Effector memory CD8-positive, alpha-beta T cell (primary cell): ENCODE measurements at places on chromosomes 5 and 9.

GRCh38 chr5:105953616-105954015 is 1717.1 kb downstream of the EFNA5 start:
- no peak for DNase-seq

GRCh38 chr9:109232449-109233237 is 65.6 kb upstream of the FRRS1L start:
- DNase-seq: no peak

- DNase-seq: no peak
Observed at GRCh38 chr5:112757468-112758208, 20.0 kb downstream of the APC start.

DNA sequence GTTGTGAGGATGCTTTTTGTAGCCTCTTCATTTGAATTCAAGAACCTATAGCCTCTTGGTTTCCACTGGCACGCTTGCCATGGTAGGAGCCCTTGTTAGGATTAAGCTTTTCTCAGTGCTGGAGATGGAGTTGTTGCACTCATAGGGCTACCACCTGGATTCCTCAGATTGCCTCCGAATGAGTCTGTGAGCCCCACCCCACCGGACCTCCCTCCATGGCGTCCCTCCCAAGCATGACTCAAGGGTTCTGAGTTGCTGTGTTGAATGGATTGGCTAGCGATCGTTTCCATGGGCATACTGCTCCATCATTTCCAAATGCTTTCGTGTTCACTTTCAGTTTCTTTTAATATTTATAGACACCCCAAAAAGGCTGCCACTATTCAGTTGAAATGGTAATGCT is 69.9 kb downstream of the DAPK1 start:
- no peak for DNase-seq

DNA sequence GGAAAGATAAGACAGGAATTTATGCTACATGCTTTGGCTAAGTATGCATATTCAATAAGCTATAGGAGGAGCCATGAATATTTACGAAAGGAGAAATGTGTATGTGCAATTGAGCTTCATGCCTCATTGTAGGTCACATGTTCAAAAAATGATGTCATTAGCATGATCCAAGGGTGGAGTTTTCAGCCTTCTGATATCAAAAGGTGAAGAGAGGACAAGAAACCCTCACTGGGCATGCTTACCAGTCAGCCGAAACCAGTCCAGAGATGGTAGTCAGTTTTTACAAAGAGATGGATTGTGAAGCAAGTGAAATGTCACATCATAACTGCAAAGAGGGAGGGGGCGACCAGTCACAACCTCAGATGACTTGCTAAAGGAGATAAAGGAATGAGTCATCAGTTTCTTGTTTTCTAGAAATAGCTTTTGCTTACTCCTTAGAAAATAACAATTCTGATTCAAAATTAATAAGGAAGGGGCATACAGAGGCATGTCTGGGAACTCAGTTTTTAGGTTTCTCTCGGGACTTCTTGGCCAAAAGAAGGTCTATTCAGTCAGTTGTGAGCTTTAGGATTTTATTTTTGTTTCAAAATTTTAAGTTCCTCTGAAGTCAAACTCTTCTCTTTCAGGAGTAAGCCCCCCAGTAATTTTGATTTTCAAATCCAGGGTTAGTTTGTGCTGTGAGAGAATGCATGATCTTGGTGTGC is 1067.8 kb upstream of the EDIL3 start:
- DNase-seq: no peak

- no peak for DNase-seq
Observed at GRCh38 chr9:132946631-132947295, 2.3 kb upstream of the TSC1 start.

- DNase-seq: no peak
Observed at GRCh38 chr9:120482424-120483186, 97.4 kb downstream of the CDK5RAP2 start.

GRCh38 chr9:137494550-137495351 is 35.6 kb upstream of the NSMF start:
- DNase-seq: no peak

- DNase-seq: no peak
Observed at GRCh38 chr5:96699186-96699820, 37.1 kb downstream of the CAST start.

GRCh38 chr5:38290028-38290653 is 31.8 kb downstream of the EGFLAM start:
- no peak for DNase-seq

- no peak for DNase-seq
Observed at GRCh38 chr5:112283034-112283582, 136.0 kb downstream of the EPB41L4A start.

DNA sequence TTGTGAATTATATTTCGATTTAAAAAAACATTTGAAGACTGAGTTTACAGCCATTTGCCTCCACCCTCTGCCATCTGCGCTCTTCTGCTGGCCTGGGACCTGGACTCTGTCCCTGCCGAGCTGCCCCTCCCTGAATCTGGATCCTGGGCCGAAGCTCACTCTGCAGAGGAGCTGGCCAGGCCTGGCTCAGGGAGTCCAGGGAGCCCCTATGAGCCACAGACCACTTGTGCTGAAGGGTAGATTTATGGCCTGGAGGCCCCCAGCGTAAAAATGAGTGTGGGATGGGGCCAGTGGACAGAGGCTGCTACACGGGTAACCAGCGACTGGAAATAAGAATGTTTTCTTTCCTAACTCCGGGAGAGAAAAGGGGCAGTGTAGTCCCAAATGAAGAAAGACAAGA is 129.8 kb downstream of the FGF18 start:
- DNase-seq: no peak
